ENCODE measurements at places on chromosomes 12 and 14. TPM values are rescaled to one million over a fixed set of nuclear protein-coding genes. Genes with fewer than 3 reads are reported as not detected.

DNA sequence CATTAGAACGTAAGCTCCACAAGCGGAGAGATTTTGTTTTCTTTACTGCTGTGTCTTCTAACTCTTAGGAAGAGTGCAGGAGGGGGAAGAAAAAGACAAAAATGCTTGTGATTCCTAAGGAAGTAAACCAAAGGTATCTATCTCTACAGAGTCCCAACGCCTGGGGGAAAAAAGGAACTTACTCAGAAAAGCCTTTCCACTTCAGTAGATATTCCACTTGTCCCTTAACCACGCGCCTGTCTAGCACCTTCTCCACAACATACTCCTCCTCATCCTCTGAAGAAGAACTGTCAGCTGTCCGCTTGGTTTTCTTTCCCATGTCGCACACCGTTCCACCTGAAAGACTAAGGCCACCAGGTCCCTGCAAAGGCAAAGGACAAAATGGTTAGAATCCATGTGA, 22.6 kb downstream of the CBX5 start:
- DNase-seq: no peak

The HEATR5A gene
- 32.3 TPM for total RNA-seq

GRCh38 chr12:126424696-126425095, 1359.5 kb downstream of the AACS start:
- DNase-seq: no peak

The IL31 gene
- not detected for total RNA-seq

The RNASE7 gene
- not detected for total RNA-seq

- no peak for DNase-seq
Measured at GRCh38 chr14:81849714-81850113, 316.1 kb upstream of the SEL1L start.

- no peak for DNase-seq
Measured at GRCh38 chr14:67717048-67717447, 15.4 kb downstream of the RDH12 start.

- no peak for DNase-seq
Measured at GRCh38 chr14:76607510-76607909, 153.8 kb upstream of the VASH1 start.

DNA sequence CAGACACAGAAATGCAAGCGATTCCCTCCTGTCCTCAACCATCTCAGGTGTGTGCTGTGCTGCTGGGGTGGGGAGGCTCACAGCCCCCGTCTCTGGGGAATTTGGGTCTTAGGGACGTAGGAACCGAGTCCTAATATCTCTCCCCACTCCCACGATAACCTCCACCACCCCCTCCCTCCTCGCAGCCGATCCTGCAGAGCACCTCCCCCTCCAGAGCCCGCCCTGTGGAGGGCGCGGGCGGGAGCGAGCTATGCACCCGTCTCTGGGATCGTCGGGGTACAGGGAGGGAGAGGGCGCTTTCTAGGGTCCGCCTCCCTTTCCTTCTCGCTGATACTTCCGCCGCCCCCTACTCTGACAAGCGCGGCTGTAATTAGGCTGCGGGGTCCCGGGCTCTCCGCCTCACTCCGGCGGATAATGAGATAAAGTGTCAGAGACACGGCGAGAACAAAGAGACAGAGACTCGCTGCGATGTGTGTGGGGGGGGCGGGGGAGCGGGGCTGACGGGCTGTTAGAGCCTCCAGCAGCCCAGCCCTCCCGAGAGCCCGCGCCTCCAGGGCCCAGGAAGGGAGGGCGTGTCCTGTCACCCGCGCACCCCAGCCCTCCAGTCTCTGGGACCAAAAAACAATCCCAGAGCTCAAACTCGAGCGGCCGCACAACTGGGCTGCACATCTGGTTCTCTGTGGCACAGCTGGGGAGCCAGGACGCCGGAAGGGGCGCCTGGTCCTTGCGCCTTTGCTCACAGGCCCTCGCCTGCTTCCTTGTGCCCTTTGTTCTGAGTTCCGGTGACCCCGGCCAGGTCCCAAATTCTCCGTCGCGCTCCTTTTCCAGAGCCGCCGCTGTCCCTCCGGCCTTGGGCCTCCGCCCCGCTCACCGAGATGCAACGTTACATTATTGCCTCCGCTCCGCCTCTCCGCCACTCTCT, 8.7 kb downstream of the SHMT2 start:
- DNase-seq: no peak

The ANO4 gene
- total RNA-seq: 75.5 TPM

The WNT1 gene
- not detected for total RNA-seq

The TAMALIN gene
- total RNA-seq: 1.6 TPM

- DNase-seq: no peak
Measured at GRCh38 chr14:100778951-100779690, 46.8 kb upstream of the MEG3 start.

GRCh38 chr12:24020397-24021163, 71.1 kb upstream of the SOX5 start:
- no peak for DNase-seq

GRCh38 chr12:132739600-132740312, 21.9 kb downstream of the ANKLE2 start:
- DNase-seq: no peak

GRCh38 chr14:67857778-67858350, 38.3 kb downstream of the RAD51B start:
- no peak for DNase-seq

GRCh38 chr12:95736631-95737030, 53.9 kb downstream of the NTN4 start:
- DNase-seq: no peak

DNA sequence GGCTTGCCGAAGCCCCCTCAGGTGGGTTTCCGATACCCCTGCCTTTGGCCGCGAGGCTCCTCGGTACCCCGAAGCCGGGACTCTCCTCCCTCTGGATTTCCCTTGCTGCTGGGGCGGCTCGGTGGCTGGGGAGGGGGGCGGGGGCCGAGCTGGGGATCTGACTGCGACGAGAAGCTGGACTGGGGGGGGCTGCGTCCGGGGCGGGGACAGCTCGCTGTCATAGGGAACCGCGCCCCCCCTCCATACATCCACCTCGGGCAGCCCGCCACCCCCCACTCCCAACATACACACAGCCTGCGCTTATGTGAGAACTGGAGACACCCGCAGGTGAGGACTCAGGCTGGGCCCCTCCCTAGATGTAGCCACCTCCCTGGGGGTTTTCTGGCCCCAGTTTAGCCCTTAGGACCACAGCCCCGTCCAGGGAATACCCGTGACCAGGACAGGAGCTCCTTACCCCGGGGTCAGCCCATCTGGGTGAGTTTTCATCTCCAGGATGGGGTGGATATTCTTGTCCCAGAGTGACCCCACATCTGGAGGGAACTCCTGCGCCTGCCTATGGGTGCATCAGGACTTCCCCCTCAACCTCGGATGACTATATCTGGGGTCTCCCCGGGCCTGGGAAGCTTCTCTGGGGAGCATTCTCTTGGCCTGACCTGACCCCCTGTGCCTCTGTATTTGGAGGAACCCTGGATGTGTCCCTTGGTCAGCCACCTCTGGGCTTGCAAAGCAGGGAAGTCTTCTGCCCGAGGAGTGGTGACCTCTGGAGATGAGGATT, 687 bp downstream of the ASIC1 start:
- no peak for DNase-seq

DNA sequence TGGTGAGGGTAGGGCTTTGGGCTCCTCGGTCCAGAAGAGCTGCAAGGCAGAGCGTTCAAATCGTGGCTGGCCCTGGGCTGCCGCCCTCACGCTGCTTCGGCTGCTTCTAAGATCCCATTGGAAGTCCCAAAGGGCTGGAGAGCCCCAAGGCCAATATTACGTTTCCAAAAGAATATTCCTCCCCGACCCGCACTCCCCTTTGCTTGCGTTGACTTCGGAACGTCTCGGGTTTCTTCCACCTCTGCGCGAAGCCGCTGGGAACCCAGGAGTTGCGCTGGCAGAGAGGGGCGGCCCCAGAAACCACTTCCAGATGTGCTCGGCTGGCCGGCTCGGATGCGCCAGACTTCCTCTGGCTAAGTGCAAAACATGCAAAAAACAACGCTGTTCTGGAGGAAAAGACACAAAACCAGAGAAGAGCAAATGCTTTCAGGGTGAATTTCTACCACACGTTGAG, at the start of gene GLT8D2:
TSS of gene GLT8D2 (minus strand) at position 285 of the 454 bp plus-strand sequence. CDS start 30,539 bp downstream, outside the sequence.
- no peak for DNase-seq

All from occipital lobe (tissue), 3 donors.